ENCODE measurements at places on chromosomes 5 and 9.

GRCh38 chr5:140018096-140018481 lies 25.0 kb downstream of the NRG2 start:
- DNase-seq: no peak

GRCh38 chr5:126098330-126099017 lies 324.7 kb upstream of the GRAMD2B start:
- no peak for DNase-seq

GRCh38 chr9:120820095-120820494 lies 22.6 kb downstream of the PSMD5 start:
- peak; percentile 10 for DNase-seq

GRCh38 chr9:117462861-117463260 lies 48.0 kb upstream of the ASTN2 start:
- no peak for DNase-seq

Data from NCI-H146 (cell line).